ENCODE measurements at places on chromosomes 3 and 15.

DNA sequence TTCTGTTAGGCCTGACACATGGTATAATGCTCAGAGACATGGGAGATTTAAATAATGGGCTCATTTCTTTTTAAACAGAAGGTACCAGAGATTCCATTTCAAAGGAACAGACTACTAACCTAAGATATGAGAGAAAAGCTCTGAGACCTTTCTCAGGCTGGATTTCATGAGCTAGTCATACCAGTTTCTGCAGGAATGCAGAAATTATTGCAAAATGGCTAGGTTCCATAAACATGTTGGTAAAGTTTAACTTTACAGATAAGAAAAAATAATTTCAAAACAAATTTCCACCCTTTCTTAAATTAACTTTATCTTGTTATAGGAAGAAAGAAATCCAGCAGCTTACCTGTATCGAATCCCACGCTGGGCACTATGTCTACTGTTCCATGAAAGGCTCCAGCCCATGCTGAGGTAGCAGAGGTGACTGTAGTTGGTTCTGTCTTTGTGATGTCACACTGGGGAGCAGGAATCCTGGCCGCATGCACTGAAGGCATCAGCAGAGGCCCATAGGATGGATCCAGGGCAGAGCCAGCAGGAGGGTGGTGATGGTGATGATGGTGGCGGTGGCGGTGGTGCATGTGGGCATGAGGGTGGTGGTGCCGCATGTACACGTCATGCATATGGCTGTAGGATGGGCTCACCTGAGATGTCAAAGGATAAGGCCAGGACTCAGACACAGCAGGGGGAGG lies 22.6 kb downstream of the VGLL3 start:
- no peak for DNase-seq

DNA sequence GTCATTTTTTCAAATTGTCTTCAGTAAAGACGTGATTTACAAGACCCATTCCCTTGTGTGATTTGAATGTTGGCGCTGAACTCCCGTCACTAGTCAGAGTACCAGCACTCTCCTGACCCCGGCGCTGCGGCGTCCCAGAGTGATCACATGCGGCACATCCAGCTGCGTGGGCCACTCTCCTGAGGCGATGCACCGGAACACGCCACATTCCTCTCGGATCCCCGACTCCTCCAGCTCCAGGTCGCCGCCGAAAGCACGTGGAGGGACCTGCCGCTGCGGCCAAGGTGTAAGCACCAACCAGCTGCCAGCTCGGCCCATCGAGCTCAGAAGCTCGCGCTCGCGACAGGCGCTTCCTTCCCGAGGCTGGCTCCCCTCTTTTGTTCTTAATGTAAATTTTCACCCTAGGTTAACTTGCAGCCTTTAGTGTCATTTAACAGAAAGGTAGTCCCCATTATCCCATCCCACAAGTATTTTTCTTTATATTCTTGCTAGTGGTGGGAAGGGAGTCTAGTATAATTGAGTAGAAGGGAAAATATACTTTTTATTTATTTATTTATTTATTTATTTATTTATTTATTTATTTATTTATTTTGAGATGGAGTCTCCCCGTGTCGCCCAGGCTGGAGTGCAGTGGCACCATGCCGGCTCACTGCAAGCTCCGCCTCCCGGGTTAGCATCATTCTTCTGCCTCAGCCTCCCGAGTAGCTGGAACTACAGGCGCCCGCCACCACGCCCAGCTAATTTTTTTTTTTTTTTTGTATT lies 61.7 kb upstream of the VGLL3 start:
- DNase-seq: no peak

DNA sequence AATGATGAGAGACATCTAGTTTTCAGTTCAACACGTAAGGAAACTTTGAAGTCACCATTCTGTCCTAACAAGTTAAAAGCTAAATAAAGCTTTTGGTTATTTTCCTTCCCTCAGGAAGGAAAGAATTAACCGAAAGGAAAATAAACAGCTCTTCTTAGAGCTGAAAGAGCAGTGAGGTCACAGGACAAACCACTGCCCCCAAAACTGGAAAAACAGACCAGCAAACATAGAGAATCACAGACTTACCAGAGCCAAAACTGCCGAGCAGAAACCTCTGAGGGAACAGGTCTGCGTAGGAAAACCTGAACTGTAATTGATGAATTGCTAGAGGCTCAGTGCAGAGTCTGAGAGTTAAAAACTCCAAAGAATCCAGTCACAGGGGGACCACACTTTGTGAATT lies 14.7 kb downstream of the USP50 start:
- DNase-seq: no peak

DNA sequence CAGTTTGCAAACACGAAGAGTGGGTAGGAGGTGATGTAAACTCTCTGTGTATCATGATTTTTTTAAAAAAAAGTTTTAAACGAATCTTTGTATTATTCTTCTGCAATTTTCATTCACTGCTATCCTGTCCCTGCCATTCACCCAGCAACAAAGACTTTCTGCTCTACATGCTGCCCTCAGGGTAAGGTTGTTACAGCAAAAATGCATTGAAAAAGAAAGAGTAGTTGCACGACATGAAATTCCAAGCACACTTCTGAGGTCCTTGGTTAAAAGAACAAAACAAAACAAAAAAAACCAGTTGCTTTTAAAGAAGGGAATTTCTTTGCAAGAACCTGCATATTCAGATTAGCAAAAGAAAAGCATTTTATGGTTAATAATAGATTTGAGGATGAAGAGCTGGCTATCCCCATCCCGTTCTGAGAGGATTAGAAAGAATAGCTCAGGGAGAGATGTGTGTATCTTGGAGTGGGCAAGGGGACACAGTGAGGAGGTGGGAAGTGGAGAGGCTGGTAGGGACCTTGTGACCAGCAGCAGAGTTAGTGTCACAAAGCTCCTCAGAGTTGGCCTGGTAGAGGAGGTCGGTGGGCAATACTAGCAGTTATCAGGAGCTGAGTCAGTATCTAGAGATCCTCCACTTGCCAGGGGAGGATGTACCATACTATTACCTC lies 290.8 kb downstream of the NEK10 start:
- no peak for DNase-seq

GRCh38 chr3:48058091-48058490 lies 41.9 kb upstream of the MAP4 start:
- no peak for DNase-seq

DNA sequence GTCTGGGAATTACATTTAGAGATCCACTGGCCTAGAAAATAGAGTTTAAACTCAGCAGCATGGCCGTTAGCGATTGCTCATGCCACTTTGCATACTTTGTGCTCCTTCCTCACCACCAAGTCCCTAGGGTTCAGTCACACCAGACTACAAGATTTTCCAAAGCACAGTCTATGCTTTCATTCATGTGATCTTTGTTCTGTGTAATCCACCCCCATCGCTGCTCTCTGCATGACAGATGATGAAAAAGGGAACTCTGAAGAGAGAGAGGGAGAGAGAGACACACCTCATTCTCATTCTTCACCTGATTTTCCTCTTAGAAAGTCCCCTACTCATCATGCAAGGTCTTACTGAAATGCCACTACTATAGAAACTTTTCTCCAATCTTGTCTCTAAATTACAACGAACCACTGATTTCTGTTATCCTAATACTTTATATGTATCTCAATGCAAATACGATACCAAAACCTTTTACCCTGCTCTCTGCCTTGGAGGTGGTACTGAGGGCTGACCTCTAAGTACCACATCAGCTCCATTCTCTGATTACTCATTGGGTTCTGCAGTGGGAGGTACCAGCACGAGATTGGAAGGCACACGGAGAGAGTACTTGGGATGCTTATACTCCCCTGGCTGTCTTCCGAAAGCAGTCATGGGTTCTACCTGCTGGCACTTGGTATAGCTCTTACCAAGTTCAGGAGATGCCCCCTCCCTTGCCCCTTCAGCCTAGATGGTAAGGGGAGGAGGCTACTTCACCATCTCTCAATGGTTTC lies 1.1 kb upstream of the PARP15 start:
- DNase-seq: no peak

All from NK-92 treated with Interleukin-12 subunit alpha and Interleukin-12 subunit beta, amount 100 ng/mL, for 24 hours (cell line).